ENCODE measurements at places on chromosomes 13 and 19.

GRCh38 chr19:6963937-6964336, 57.3 kb downstream of the MBD3L2B start:
- peak; percentile 12 for DNase-seq

DNA sequence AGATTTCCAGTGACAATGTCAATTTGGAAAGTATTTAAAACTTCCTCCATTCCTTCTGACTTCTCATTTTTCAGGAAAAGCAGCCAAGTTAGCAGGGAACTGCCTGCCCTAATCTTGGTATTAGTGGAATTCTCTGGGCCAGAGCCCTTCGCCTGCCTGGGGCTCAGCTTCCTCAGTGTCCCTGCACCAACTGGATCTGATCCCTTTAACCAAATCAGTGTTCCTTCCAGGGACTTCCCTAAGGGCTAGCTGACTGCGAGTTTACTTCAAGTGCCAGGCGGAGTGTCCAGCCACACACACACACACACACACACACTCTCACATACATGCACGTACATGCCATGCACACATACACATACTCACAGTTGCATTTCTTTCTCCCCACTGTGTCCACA, 20.0 kb downstream of the RAB20 start:
- no peak for DNase-seq

DNA sequence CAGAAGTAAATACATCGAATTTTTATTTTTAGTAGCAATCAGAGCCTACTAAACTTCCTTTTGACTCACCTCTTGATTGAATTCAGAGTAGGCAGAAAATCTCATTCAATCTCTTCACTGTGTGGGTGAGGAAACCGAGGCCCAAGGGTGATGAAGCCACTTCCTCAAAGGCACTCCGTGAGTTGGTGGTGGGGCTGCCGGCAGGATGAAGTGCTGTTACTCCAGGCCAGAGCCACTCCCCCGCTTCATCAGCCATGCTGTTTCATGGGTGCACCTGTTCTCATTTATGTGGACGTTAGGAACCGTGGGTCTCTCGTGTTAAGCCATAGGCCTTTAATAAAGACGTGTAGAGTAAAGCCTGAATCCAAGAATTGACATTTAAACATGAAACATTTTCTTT, 13.2 kb downstream of the ING1 start:
- peak; percentile 49 for DNase-seq

DNA sequence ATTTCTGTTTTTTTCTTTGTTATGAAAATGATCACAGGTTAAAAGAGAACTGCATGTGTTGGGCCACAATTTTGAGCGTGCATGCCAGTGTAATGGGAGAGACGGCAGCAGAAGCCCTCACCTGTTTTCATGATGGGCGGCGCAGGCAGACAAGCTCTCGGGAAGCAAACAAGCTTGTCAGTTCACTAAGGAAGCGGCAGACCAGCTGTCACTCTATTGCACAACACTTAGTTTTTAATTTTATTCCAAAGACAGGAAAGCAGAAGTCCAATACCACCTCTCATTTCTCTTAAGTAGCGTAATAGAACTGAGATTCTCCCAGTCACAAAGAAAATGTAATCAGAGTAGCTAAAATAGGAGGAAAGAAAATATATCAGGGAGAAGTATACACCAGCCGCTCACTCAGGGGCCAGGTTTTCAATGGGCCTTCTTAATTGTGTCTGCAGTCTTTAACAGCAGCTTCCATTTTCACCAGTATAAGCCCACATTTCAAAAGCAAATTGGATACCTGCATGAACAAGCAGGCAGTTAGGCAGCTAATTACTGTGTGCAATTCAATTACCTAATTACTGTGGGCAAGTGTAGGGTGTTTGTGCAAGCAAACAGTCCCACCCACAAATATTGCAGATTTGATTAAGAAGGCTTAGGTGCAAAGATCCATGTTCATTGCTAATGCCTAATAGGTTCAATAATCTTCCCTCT, 711.4 kb downstream of the DIAPH3 start:
- DNase-seq: peak; percentile 85

- no peak for DNase-seq
Measured at GRCh38 chr19:15850385-15850784, 34.9 kb upstream of the OR10H1 start.

DNA sequence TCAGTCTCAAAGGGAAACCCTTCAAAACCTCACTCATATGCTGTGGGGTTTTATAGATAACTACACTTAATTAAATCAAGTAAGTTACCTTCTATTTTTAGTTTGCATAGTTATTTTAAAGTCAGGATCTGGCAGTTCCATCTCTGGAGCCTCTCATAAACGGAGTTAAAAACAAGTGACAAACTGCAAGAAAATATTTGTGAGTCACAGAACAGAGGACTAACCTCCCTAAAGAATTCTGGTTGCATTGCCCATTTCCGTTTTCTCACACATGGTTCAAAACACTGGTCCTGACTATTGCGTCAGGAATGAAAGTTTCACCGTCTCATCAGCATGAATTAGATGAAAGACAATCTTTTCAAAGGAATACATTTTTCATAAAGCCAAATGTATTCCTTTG, 10.6 kb downstream of the RXFP2 start:
- peak; percentile 70 for DNase-seq

DNA sequence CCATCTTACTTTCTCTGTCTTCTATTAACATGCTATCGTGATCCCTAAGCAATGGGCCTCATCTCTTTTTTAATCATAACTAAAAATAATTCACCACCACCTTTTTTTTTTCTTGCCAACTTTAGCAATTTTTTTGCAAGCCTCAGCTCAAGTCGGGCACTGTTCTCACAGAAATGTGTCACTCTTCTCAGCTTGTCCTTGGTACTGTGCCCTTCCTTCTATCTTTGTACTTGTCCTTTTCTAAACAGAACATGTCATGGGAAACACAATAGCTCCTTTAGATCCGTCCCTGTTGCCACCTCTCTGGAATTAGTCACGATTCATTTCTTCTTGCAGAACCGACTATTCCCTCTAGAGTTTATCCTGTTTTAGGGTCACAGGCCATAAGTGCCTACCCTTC, 10.3 kb downstream of the SERP2 start:
- no peak for DNase-seq

DNA sequence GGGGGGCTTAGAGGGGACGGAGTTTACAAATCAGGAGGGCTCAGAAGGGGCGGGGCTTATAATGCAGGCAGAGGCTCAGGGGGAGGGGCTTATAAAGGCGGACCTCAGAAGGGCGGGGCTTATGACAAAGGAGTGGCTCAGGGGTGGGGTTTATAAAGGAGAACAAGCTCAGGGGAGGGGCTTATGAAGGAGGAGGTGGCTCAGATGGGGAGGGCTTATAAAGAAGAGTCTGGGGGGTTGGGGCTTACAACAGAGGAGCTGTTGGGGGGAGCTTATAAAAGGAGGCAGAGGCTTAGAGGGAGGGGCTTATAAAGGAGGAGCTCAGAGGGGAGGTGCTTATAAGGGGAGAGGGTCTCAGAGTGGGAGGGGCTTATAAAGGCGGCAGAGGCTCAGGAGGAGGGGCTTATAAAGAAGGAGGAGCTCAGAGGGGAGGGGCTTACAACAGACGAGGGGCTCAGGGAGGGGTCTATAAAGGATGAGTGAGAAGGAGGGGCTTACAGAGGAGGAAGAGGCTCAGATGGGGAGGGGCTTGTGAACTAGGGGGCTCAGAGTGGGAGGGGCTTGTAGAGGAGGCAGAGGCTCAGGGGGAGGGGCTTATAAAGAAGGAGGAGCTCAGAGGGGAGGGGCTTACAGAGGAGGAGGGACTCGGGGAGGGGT, 1.0 kb downstream of the SMIM24 start:
- DNase-seq: peak; percentile 72

DNA sequence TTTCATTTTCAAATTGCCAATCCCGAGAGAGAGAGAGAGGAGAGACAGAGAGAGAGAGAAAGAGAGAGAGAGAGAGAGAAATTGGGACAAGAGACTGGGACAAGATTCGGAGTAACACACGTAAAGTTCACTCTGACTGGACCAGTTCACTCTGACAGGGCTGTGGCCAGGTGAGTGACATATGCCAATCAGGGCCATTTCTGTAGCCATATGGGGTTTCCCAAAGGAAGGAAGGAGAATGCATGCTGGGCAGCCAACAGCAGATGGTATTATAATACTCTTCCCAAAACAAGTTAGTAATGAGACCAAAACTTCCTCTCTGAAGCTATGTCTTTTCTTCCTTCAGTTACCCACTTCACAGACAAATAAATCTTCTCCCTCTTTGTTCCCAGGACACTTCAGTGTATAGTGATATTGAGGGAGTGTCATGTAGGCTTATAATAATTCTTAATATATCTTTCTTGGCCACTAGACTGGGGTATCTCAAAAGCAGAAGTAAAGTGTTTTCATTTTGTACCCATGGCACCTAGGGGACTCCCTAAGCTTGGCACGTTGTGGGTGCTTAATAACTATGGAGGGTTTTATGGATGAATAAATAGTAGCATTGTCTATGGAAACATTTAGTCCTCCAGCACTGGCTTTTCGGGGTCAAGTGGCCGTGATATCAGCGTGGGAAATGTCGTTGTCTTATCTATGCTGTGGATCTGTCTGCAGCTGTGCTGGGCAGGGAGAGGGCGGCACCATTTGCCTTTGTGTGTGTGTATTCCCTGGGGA, 51.6 kb downstream of the SERP2 start:
- DNase-seq: peak; percentile 4

Data from MV-4-11 (cell line).